ENCODE measurements at places on chromosomes 1 and 21. TPM values are rescaled to one million over a fixed set of nuclear protein-coding genes. Genes with fewer than 3 reads are reported as not detected.

GRCh38 chr1:116847688-116848531 is 61.8 kb upstream of the PTGFRN start:
- H3K27me3 ChIP-seq, result no peaks in the 10 kb centered on the region
- H3K27ac ChIP-seq, result no peak overlapping the region
- H3K4me1 ChIP-seq, result no peaks in the 10 kb centered on the region

GRCh38 chr1:210792250-210793102 is 341.5 kb downstream of the KCNH1 start:
- H3K27me3 ChIP-seq, result no peaks in the 10 kb centered on the region
- no peaks in the 10 kb centered on the region for H3K4me1 ChIP-seq
- H3K27ac ChIP-seq, result no peak overlapping the region
- no peak overlapping the region for H3K4me3 ChIP-seq

- no peaks in the 10 kb centered on the region for H3K27me3 ChIP-seq
- no peaks in the 10 kb centered on the region for H3K36me3 ChIP-seq
- no peak for DNase-seq
- no peaks in the 10 kb centered on the region for H3K4me1 ChIP-seq
These were observed 173.6 kb upstream of the CHRM3 start for GRCh38 chr1:239212811-239213220.

Gene HCRTR1
- not detected for total RNA-seq

Gene ACOT11
- 13.6 TPM for total RNA-seq

All from upper lobe of left lung (tissue), 6 donors.